Fibroblast of lung (primary cell): ENCODE measurements at places on chromosomes 6 and 20. TPM values are rescaled to one million over a fixed set of nuclear protein-coding genes. Genes with fewer than 3 reads are reported as not detected.

DNA sequence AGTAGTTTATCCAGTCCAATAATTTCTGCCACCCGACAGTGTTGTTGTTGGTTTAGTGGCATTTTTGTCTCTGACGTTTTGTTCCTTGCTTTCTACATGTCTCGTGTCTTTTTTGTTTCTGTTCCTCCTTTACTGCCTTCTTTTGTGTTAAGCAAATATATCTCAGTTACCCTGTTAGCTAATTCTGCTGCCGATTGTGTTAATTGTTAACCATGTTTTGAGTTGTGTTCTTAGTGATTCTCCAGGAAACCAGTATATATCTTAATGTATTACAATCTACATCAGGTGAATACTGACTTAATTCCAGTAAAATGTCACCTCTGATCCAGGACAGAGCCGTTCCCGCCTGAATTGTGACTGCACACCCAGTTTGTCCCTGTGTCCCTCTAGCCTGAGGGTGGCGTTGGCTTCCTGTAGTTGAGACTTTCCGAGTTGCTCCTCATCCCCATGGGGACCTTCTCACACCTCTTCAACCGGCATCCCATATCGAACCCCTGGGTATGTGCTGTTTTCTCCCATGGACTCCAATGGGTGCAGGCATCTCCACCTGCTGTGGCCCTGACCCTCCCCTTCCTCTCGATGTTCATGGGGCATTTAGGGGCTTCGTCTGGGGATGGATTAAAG is 35.8 kb upstream of the BHLHE23 start:
- H3K4me1 ChIP-seq: no peaks in the 10 kb centered on the region
- no peak overlapping the region for H3K27ac ChIP-seq
- H3K4me3 ChIP-seq: no peak overlapping the region
- DNase-seq: no peak
- peaks cover 3% of the 10 kb centered on the region for H3K27me3 ChIP-seq

DNA sequence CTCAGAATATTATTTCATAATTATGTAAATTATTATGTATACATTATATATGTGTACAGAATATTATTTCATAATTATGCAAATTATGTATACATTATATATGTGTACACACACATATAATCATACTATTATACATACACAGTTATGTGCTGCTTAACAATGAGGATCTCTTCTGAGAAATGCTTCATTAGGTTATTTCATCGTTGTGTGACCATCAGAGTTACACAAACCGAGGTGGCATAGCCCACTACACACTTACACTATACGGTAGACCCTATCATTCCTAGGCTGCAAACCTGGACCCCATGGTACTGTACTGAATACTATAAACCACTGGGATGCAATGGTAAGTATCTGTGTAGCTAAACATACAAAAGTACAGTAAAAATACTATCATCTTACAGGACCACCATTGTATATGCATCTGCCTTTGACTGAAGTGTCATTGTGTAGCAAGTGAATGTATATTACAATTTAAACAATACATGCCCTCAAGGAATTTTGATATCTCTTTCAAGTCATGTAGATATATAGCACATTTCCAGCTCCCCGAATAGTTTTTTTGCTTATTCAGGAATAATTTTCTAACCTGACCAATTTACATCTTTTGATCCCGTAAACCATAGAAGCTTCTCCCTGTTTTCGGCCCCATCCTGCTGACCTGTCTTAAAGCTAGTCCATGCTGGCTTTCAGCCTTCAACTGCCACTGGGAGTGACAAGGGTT is 71.2 kb downstream of the TMEM170B start:
- no peaks in the 10 kb centered on the region for H3K27me3 ChIP-seq
- DNase-seq: no peak
- H3K4me3 ChIP-seq: no peak overlapping the region
- H3K27ac ChIP-seq: peak overlapping the region; percentile 80
- H3K4me1 ChIP-seq: peaks cover 31% of the 10 kb centered on the region

ACAT2 gene
- 37.5 and 121 TPM in 2 replicates for total RNA-seq

DNA sequence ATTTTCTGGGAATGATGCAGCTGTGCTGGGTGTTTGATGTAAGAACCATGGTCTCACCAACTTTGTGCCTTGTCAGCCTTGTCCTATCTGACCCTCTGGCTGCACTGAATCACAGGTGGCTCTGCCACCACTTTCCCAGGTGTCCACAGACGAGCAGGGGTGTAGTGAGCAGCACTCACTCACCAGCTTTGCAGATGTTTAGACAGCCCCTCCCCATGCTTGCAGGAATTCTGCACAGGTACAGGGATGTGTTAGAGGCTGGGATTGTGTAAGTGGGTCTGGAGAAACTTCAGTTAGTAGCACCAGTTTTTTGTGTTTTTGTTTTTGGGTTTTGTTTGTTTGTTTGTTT is 88.2 kb upstream of the NAA20 start:
- H3K4me3 ChIP-seq: no peak overlapping the region
- no peaks in the 10 kb centered on the region for H3K36me3 ChIP-seq
- H3K4me1 ChIP-seq: peaks cover 12% of the 10 kb centered on the region
- H3K27ac ChIP-seq: no peak overlapping the region

GRCh38 chr20:37198932-37199660 is 19.7 kb upstream of the MROH8 start:
- no peak overlapping the region for H3K27ac ChIP-seq
- DNase-seq: no peak
- H3K4me1 ChIP-seq: peaks cover 7% of the 10 kb centered on the region
- H3K36me3 ChIP-seq: peaks cover 13% of the 10 kb centered on the region
- H3K4me3 ChIP-seq: no peak overlapping the region

DNA sequence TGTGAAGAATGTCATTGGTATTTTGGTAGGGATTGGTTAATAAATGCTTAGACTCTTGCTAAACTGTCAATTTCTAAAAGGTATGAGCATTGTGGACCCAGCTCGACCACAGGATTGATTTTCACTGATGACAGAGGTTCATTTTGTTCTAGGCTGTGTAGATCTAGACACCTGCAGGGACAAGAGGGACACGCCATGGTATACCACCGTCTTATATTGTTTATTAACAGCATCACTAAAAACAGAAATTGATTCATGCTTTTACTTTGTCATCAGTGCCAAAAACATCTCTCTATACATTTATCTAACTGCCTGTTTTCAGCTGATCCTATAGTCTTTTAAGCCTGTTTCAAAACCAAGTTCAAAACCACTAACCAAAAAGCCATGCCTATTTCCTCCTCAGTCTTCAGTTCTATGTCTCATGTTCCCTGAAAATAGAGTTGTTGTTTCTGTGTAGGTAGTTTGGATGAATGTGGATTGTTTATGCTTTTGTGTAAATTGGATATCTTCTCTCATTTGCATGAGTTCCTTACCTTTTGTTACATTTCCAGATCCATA is 109.8 kb downstream of the JAG1 start:
- no peaks in the 10 kb centered on the region for H3K36me3 ChIP-seq
- H3K27me3 ChIP-seq: no peaks in the 10 kb centered on the region
- H3K4me1 ChIP-seq: peaks cover 3% of the 10 kb centered on the region
- H3K27ac ChIP-seq: no peak overlapping the region

DNA sequence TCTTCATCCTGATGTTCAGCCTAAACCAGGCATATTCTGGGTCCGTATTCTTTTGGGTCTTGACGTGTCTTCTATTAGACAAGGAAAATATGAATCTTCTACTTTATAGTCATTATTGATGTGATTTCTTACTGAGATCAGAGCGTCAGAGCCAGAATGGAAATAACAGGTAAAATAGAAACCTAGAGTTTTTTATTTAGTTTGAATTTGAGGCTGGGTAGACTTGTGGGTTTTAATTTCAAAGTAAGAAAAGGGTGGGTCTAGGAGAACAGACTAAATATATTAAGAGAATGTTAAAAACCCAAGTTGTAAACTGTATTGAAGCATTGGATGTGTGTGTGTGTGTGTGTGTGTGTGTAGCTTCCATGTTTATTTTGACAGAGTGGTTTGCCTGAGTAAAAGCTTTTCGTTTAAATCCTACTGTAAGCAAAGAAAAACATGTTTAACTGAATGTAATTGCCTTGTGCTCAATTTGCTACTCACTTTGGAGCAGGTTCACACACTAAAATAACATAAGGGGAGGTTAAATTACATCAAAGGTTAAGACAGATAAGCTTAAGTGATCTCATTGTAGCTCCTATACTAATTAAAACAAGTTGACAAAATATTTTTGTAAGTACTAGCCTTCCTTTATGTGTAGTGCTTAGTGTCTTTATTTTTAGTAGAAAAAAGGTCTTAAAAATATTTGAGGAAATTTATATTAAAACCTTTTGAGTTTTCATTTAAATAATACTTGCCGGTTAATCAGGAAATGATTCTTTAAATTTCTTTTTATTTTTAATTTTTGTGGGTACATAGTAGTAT is 17.4 kb downstream of the HECA start:
- H3K27me3 ChIP-seq: no peaks in the 10 kb centered on the region
- H3K36me3 ChIP-seq: no peaks in the 10 kb centered on the region
- no peak overlapping the region for H3K27ac ChIP-seq

- no peak for DNase-seq
- H3K36me3 ChIP-seq: no peaks in the 10 kb centered on the region
- H3K4me3 ChIP-seq: no peak overlapping the region
- peaks cover 4% of the 10 kb centered on the region for H3K4me1 ChIP-seq
- H3K27ac ChIP-seq: no peak overlapping the region
Observed at GRCh38 chr6:41694815-41695526, 40.4 kb downstream of the TFEB start.

DNA sequence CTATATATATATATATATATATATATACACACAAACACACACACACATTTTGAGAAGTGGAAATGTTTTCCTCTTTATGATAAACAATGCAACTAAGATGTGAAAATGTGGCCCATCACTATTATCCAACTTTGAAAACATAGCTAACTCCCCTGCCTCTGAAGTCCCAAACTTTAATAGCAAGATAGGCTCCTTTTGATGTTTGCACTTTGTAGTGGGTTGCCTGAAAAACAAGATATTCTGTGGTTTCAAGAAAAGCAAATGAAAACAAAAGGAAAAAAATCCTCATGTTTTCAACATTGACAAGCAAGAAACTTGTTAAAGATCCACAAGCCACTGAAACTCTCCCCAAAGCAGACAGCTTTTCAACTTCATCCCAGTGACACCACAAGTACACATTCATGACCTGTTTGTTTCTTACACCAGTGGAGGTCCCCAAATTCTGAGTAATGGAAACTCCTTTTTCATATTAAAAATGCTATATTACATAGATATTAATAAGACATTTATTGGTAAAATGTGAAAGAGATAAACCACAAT is 90.0 kb downstream of the IPCEF1 start:
- DNase-seq: no peak
- H3K4me3 ChIP-seq: no peak overlapping the region
- no peaks in the 10 kb centered on the region for H3K27me3 ChIP-seq
- H3K4me1 ChIP-seq: no peaks in the 10 kb centered on the region
- H3K36me3 ChIP-seq: no peaks in the 10 kb centered on the region

MEI4 gene
- not detected in 2 replicates for total RNA-seq

DNA sequence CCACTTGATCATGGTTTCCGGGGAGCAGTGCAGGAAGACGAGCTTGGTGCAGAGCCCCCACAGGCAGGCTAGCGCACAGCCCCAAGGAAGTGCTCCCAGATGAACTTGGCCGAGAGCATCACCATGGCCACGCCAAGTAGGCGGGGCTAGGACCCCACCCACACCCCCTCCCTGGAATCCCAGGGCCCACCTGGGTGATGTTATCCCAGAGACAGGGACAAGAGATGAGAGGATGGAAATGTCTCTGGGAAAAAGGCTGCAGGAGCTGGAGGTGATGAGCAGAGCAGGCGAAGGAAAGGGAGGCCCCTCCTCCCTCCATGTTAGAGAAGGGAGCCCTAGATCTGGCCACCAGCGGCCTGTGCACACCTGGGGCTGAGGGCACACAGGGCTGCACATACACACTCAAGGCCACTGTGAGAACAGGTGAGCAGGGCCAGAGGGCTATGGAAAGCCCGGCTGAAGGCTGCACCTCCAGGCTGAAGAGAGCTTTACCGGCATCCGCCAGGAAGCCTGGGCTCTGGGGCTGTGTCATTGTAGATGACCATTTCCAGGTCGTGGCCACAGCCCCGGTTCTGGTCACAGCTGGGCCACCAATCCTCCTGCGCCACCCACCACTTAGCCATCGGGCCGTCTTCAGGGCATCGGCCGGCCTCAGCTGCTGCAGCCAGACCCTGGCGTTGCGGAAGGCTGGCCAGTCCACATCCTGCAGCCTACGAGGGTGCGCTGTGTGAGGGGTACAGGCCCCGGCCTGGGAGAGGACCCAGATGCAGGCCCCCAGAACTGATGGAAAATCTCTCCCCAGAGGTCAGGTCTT is 24.9 kb downstream of the NPEPL1 start:
- H3K36me3 ChIP-seq: no peaks in the 10 kb centered on the region
- no peaks in the 10 kb centered on the region for H3K4me1 ChIP-seq
- H3K27me3 ChIP-seq: no peaks in the 10 kb centered on the region
- no peak overlapping the region for H3K27ac ChIP-seq
- no peak for DNase-seq

- no peaks in the 10 kb centered on the region for H3K36me3 ChIP-seq
- no peaks in the 10 kb centered on the region for H3K4me1 ChIP-seq
- H3K27me3 ChIP-seq: no peaks in the 10 kb centered on the region
- no peak for DNase-seq
- H3K4me3 ChIP-seq: no peak overlapping the region
Observed at GRCh38 chr6:14695579-14695978, 550.3 kb upstream of the JARID2 start.

MRPS10 gene
- 46.5 and 67.5 TPM in 2 replicates for total RNA-seq

- H3K36me3 ChIP-seq: no peaks in the 10 kb centered on the region
- peak; percentile 9 for DNase-seq
- no peaks in the 10 kb centered on the region for H3K4me1 ChIP-seq
- no peaks in the 10 kb centered on the region for H3K27me3 ChIP-seq
- no peak overlapping the region for H3K4me3 ChIP-seq
- H3K27ac ChIP-seq: no peak overlapping the region
Observed at GRCh38 chr6:170200458-170200891, 90.4 kb downstream of the DLL1 start.

DNA sequence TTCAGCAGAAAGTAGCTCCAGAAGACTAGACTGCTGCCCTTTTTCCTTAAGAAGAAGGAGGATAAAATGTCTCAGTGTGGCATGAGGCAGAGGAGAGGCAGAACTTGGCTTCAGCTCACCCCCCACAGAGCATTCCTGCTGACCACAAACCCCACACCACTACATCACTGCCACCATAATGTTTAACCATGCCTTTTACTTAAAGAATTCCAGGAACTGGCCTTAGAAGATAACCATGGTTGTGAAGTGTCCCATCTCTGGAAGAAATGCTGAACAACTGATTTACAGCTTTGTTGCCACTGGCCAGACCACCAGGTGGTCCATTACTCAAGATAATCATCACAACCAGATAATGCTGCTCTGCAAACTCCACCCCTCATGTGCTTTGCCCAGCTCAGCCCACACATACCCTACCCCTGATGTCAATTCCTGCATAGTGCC is 154.1 kb downstream of the CD24 start:
- no peaks in the 10 kb centered on the region for H3K4me1 ChIP-seq
- H3K27me3 ChIP-seq: no peaks in the 10 kb centered on the region
- no peak overlapping the region for H3K4me3 ChIP-seq
- no peaks in the 10 kb centered on the region for H3K36me3 ChIP-seq
